ENCODE measurements at places on chromosomes 12 and 14.

GRCh38 chr12:122452701-122453285 is 30.3 kb upstream of the CLIP1 start:
- no peak for DNase-seq

- DNase-seq = no peak
Observed at GRCh38 chr12:26678697-26679660, 154.0 kb downstream of the ITPR2 start.

DNA sequence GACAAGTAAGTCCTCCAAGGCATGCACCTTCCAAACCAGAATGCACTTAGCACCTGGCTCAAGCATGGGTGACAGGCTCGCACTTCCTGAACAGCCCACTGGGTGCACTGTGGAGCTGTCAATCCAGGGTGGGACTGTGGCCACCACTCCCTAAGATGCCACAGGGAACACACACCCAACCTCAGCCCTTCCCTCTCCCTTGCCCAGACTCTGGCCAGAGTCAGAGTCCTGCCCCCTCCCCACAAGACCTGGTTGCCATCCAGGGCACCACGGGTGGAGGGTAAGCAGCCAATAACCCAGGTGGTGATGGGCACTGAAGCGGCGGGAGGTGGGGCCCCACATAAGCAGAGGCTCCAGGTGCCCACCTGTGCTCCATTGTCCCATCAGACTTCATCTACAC is 160.6 kb downstream of the MYRFL start:
- DNase-seq = no peak

DNA sequence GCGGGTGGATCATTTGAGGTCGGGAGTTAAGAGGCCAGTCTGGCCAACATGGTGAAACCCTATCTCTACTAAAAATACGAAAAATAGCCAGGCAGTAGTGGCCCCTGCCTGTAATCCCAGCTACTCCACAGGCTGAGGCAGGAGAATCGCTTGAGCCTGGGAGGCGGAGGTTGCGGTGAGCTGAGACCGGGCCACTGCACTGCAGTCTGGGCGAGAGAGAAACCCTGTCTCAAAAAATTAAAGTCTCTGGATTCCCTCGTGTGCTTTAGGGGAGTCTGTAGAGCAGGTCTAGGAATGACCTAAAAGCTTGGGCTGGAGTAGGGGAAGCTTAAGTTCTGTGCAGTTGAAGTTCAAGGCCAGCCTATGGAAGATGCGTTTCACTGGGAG is 697 bp upstream of the TULP3 start:
- DNase-seq = no peak

- DNase-seq = peak; percentile 31
Observed at GRCh38 chr14:57420033-57420432, 29.6 kb downstream of the NAA30 start.

DNA sequence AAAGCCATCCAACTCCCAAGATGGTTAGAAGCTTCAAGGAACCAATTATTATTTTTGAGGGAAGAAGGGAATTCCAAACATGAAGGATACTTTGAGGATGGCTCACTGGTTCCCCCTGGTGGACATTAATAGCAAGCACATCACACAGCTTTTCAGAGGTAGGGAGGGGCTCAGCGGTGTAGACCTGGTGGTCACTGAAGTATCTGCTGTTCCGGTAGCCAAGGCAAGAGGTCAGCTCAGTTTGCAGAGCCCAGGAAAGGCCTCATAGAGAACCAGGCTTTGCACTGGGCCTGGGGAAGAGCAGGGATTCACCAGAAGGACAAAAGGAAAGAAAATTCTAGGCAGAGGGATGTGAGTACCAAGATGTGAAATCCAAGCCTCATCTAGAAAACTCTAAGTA is 118.7 kb downstream of the KSR2 start:
- no peak for DNase-seq

DNA sequence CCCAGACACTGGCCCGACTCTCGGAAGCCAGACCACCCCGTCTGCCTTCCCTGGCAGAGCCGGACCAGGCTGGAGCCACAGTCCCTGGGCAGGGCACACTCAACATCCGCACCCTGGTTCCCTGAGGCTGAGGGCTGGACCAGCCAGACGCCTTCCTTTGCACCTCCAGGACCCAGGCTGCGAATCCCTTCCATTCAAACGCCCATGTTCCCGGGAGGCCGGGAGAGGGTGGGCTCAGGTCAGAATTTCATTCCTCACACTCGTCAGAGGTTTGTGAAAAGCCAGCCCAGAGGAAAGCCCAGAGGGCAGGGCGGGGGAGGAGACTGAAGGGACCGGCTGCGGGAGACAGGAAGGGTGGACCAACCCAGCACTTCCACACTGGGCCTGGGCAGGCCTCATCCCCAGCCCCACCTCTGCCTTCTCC is 58.7 kb downstream of the LRRC74A start:
- no peak for DNase-seq

DNA sequence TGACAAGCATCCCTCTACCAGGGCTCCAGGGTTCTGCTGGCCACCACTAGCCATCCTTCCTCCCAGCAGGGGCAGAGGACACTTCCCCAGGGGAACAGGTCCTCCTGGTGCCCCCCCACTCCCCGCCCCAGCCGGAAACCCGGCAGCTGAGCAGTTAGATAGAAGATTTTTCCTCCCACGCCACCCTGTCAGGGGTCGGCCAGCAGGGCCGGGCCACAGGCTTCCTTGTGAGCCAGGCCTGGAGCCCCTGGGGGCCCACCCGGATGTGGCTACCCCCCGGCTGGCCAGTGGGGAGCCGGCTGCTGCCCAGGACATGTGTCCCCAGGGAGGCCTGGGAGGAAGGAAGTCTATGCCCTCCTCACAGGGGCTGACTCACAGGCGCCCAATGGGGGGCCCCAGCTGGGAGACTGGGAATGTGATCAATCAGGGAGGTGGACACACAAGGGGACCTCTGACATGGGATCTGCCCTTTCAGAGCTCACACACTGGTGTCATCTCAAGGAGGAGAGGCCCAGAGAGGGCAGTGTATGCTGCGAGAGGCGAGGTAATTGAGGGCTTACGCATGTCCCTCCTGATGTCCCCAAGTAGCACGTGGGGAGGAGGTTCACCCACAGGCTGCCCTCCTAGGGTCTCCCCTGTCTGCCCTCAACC is 4.2 kb downstream of the SH2B3 start:
- no peak for DNase-seq

GRCh38 chr14:36317650-36318049 is 2.8 kb downstream of the MBIP start:
- peak; percentile 27 for DNase-seq

DNA sequence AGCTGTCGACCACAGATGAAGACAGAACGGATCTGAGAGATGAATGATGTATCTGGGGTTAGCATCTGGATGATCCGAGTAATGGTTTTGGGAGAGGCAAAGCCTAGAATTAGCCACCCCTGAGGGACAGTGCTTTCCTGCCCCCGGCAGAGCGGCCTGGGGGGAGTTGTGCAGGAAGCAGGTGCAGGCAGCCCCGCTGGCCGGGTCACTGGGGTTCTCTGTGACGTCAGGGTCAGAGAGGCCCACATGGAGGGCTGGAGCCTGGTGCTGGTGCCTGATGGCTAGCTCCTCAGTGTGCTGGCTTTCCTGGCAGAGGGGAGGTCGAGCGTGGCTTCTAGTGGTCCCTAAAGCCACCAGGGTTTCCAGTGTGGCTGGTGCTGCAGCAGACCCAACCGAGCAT is 70.3 kb downstream of the ADGRD1 start:
- DNase-seq = no peak

- no peak for DNase-seq
Observed at GRCh38 chr14:70811578-70811977, 2.3 kb upstream of the MAP3K9 start.

DNA sequence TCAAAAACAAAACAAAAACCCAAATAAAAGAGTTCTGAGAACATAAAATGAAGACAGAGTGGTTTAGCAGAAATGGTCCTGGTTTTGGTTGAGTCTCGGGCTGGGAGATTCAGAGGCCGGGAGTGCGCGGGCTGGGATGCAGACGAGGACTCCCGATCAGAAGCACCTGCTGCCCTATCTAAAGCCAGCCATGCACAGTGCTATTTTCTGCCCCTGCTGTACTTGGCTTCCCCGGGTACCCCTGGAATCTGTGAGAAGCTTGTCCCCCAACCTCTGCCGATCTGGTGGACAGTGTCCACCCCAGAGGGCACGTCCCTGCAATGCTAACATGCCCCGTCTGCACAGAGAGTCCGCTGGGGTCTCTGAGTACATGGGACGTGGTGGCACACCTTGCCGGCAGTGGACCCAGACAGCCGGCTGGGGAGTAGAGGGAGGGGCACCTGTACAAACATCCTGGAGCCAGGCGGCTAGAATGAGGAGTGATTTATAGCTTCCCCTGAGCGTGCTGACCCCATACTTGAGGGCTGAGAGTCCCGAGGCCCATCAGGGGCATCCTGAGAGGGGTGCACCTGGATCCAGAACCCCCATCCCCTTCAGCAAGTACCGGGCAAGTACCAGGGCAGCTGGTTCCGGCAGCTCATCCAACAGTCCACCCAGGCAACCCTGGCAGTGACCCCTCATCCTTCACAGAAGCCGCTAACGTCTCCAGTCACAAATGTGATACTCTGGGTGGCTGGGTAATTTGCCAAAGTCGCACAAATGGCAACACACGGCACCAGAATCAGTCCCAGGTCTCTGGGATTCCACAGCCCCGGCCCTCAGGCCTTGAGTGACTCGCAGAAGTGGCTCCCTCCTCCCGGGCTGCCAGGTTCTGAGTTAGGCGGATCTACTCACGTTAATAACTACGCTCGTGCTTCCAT is 37.1 kb downstream of the CHGA start:
- no peak for DNase-seq

- no peak for DNase-seq
Observed at GRCh38 chr14:104784846-104785707, 10.5 kb downstream of the AKT1 start.

GRCh38 chr14:26606729-26607312 is 9.0 kb upstream of the NOVA1 start:
- no peak for DNase-seq

- no peak for DNase-seq
Observed at GRCh38 chr14:83568141-83568540, 1961.8 kb upstream of the FLRT2 start.

DNA sequence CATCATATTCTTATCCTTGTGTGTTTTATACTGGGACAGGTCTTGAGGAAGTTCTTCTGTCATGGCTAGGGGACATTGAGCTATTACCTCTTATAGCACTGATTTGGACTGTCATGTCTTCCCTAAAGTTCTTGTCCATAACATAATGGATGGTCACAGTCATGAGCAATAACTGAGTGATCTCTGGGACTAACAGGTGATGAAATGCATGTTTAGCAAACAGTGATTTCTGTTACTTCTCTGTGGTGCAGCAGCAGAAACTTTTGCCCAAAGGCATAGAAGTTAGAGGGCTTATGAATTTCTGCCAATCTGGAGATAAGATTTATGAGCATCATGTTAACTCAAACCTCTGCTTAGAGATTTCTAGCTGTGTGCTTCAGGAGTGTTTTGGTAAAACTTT is 5.9 kb downstream of the ADIPOR2 start:
- DNase-seq = no peak

DNA sequence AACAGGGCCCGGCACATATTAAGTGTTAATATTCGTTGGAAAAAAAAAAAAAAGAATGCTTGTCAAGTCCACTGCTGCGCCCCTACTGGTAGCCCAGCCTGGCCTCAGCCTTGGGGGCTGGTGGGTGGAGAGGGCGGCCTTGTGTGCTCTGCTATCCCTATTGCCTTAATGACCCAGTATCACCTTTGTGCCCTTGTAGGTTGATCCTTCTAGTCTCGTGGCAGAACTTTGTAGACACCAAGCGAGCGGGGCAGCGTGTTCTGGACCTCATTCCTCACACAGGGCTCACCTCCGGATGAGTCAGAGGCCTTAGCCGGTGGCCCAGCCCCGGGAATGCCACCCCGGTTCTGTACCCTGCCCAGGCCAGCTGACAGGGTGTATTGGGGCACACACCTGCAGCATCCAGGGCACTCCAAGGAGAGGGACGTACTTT is 1.8 kb upstream of the RCOR1 start:
- DNase-seq = no peak

DNA sequence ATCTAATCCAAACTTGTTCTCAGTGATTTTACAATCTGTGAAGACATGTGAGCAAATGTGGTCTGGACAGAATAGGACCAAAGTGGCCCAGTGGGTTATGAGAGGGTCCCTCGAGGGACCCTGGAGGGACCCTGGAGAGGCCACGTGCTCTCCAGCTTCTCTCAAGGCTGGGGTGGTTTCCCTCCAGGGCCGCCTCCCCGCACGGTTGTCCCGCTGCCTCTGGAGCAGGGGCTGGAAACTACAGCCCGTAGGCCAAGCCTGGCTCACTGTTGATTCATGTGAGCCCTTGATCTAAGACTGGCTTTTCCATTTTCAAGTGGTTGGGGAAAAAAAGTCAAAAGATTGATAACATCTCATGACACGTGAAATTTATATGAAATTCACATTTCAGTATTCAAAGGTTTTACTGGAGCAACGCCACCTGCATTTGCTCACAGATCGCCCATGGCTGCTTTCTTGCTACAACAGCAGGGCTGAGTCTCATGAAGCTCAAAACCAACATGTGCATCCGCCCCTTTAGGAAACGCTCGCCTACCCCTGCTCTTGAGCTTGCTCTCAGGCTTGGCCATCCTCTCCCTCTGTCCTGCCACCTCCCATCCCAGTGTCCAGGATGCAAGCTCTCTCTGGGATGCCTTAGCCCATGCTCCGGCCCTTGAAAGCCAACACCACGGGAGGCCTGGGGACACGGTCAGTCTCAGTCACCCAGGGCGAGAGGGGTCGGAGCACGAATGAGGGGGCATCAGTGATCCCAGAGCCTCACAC is 12.1 kb upstream of the LRTM2 start:
- no peak for DNase-seq

DNA sequence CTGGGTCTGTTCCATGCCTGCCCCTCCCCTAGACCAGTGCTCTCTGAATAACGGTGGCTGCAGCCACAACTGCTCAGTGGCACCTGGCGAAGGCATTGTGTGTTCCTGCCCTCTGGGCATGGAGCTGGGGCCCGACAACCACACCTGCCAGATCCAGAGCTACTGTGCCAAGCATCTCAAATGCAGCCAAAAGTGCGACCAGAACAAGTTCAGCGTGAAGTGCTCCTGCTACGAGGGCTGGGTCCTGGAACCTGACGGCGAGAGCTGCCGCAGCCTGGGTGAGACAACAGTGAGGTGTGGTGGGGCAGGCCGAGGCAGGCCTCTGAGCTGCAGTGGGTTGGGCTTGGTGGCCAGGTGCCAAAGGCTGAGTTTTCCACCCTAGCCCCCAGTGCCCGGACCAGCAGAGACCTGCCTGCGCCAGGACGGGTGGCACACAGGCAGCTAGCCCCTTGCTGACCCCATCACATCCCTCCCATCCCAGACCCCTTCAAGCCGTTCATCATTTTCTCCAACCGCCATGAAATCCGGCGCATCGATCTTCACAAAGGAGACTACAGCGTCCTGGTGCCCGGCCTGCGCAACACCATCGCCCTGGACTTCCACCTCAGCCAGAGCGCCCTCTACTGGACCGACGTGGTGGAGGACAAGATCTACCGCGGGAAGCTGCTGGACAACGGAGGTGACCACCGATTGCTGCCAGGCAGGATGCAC is 28.2 kb upstream of the LRP1-AS start:
- DNase-seq = peak; percentile 72

DNA sequence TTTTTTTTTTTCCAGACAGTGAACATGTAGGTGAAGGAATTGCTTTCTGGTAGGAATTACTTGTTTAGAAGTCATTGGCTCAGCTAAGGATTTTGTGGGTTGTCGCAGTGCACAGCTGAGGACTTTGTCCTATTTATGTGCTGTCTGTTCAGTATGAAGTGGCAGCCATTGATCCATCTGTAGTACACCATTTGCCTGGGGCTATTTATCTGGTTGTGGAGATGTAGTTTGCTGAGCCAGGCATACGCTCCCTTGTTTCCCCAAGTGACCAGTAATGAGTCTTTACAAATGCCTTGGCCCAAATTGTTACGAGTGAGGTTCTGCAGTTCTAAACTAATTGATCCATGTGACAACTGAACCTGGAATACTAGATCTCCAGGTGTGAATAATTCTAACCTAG is 140.1 kb downstream of the NRXN3 start:
- DNase-seq = no peak

All from LNCaP clone FGC (cell line).